ENCODE measurements at places on chromosomes 6 and 20.

- no peak for DNase-seq
Measured at GRCh38 chr6:98808541-98809210, 25.7 kb upstream of the POU3F2 start.

DNA sequence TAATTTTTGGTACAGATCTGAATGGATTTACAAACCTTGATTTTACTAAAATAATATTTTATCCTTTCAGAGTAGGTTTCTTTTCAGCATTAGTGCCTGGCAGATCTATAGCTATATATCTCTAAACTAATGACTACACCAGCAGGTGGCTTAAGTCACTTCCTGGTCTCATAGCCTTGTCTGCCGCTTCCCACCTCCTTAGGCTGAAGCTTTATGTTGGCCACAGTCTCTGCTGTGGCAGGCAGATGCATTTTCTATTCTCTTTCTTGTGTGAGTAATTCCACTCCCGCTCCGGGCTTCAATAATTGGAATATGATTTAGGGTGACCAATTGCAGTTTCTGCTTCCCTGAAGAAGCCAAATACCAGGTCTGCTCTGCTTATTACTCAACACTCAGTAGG is 226.8 kb upstream of the HS3ST5 start:
- DNase-seq, result peak; percentile 51

- no peak for DNase-seq
Measured at GRCh38 chr20:40457404-40457803, 231.6 kb downstream of the MAFB start.

DNA sequence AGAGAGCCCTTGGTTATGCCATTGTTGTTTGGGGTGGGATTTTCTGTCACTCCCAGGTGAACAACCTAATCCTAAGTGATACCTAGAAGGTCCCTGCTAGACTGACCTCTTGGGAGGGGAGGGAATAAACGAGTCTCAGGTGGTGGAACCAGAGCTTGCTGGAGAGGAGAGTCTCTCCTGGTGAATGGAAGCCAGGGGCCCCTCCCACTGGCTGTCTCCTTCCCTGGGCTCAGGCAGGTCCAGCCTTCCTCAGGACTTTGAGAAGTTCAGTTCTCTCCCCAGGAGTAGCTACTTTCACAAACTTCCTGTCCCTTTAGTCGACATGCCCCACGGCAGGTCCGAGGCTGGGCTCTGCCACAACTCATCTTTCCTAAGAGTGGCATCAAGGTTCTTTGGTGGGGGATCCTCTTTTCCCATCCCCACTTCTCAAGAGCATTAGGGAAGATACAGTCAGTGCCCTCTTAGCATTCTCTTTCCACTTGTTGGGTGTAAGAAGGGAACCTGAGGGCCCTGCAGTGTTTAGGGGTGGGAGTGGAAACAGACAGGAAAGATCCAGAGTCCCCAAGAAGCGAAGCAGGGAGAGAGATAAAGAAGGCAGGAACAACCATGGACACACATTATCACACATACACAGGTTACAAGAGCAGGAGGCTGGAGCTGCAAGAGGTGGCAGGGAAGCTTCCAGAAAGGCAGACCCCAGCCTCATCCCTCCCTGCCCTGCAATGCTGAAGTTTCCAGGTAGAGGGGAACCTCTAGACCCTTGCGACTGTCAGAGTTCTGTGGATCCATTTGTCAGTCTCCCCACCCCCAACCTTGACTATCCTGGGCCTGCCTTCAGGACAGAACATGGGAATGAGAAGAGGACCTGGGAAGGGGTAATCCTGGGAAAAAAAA is 900 bp upstream of the GLP1R start:
- no peak for DNase-seq

DNA sequence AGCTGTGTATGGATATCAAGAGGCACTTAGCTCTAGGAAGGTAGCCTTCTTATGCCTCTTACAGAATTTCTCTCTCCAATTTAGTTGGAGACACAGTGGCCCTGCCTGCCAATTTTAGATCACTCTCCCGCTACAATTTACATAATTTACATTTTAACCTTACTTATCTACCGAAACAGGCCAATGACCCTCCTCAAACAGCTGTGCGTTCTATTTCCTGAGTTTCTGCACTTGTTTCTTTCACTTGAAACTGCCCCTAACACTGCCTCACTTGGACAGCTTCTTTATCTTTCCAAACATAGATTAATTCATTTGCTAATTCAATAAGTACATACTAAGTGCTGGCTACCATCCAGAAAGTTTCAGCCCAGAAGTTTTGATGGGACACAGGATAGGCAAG is 52.9 kb upstream of the HDDC2 start:
- no peak for DNase-seq

GRCh38 chr6:140824595-140824994 is 1308.1 kb upstream of the GJE1 start:
- DNase-seq, result no peak

DNA sequence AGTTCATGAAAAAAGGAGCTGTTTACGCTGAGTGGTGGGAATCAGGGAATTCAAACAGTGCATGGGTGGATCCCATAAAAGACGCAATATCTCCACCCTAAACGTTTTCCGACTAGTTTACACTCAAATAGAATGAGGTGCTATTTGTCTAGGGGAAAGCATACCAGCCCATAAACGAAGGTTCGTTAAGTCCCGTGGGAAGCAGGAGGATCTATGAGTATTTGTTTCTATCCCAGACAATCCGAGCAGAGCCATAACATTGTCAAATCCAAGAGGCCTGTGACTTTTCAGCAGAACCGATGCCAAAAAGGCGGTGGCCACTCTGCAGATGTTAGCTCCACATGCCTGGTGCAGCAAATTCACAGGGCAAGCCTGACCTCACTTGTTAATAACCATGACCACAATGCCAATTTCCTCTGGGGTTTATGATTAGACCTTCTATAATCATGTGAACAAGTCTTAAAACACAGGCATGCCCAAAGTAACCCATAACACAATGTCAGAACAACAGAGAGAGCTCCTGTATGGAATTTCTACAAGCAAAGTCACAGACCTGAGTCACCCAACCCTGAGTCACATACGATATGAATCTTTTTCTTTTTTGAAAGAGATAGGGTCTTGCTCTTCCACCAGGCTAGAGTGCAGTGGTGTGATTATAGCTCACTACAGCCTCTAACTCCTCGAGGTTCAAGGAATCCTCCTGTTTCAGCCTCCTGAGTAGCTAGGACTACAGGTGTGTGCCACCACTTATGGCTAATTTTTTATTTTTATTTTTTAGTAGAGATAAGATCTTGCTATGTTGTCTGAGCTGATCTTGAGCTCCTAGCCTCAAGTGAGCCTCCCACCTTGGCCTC is 123.3 kb downstream of the KIF13A start:
- DNase-seq, result peak; percentile 56

DNA sequence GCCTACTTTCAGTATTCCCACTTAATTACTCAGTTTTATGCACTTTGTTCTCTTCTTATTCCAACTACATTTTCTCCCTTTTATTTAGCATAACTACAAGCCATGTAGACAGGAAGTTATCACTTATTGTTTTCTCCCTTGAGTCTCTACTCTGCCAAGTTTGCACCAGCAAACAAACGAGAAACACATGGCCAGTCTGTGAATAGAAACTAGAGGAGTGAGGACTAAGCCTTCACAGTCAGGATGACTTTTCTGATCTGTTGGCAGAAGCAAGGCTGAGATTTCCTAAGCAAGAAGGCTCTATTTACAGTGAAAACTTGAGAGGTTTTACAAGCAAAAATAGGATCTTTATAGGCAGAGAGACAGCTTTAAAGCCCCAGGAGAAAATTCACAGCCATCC is 69.8 kb upstream of the TINAG start:
- DNase-seq, result peak; percentile 43

- no peak for DNase-seq
Measured at GRCh38 chr6:43904311-43905123, 134.5 kb downstream of the VEGFA start.

DNA sequence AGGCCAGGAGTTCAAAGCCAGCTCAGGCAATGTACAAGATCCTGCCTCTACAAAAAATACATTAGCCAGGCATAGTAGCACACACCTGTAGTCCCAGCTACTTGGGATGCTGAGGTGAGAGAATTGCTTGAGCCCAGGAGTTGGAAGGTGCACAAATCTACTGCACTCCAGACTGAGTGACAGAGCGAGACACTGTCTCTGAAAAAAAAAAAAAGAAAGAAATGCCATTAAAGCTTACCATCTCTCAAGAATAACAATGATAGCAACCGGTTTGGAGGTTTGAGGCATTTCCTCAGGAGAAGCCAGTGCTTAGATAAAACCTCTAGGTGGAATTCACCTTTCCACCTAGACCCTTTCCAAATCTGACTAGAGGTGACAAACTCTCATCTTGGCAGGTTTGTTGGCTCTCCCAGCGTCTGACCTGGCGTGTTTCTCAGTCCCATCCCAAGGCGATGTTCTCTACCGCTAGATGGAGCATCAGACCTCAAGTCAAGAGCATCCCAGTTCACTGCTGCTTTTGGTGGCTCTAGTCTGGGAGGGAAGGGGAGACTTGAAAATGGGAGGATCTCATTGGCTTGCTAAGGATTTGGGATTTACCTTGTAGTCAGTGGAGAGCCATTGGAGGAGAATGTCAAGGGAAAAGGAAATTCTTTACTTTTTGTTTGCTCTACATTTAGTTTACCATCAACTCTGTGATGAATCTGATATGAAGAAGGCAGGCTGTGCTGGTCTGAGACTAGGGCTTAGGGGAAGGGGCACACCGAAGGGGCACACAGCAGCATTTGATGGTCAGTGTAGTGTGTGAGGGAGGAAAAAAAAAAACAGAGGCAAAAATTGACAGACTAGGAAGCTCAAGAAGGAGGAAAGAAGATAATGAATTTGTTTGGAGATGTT is 67.9 kb downstream of the NCOA7 start:
- peak; percentile 42 for DNase-seq

DNA sequence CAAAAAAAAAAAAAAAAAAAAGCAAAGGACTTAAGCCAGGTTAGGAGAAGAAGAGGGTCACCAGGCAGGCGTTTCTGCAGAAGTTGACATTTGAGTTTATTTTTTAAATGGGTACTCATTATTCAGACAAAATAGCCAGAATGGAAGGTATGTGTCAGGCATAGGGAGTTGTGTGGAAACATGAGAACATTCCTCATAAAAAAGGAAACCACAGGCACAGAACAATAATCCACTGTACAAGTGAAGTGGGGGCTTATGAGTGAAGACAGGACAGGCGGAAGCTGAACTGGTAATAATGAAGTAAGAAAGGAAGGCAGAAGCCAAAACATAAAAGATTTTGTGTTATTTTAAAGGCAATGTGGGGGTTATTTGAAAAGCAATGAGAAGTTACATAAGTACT is 104.6 kb downstream of the EPB41L2 start:
- no peak for DNase-seq

DNA sequence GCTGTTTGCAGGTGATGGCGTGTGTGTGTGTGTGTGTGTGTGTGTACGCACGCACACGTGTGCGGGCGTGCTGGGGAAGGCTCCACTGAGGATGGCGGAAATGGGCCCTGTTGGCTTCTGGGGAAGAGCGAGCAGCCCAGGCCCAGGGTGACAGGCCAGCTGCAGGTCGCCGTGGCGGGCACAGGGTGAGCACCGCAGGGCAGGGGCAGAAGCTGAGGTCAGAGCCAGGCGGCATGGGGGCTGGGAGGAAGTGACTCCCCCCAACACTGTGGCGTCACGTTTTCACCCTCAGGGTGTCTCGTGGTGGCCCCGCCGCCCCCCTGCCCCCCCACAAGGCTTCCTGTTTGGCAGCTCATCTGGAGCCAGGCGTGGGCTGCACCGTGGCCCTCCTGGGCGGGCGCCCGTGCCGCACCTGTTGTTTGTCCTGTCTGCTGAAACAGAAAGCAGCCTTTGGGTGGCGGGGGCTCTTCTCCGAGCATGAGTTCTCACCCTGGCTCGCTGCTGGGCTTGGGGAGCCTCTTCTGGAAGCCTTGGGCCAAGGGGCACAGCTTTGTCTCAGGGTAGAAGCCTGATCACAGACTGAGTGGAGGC is 7.1 kb downstream of the RBM38 start:
- no peak for DNase-seq

DNA sequence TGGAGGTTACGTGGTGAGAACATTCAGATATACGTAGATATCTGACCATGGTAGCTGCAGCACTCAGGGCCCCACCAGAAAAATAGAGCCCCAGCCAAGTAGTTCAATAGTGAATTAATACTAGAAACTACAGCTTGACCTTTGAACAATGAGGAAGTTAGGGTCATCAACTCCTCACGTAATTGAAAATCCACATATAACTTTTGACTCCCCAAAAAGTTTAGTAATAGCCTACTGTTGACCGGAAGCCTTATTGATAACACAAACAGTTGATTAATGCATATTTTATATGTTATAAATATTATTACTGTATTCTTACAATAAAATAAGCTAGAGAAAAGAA is 117.9 kb downstream of the SNX5 start:
- DNase-seq, result no peak

GRCh38 chr6:107706516-107707115 is 117.5 kb downstream of the SCML4 start:
- DNase-seq, result no peak

DNA sequence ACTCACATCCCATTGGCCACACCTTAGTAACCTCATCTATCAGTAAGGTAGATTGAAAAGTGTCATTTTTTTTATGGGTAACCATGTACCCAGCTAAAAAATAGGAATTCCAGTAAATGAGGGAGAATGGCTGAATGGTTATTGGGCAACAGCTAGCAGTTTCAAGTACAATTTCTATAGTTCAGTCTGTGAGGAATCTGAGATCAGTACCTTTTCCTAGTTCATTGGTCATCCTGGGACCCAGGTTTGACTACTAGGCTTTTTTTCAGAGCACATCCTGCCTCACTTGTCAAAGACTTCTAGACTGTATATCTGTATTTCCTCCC is 28.3 kb downstream of the PHF3 start:
- no peak for DNase-seq

DNA sequence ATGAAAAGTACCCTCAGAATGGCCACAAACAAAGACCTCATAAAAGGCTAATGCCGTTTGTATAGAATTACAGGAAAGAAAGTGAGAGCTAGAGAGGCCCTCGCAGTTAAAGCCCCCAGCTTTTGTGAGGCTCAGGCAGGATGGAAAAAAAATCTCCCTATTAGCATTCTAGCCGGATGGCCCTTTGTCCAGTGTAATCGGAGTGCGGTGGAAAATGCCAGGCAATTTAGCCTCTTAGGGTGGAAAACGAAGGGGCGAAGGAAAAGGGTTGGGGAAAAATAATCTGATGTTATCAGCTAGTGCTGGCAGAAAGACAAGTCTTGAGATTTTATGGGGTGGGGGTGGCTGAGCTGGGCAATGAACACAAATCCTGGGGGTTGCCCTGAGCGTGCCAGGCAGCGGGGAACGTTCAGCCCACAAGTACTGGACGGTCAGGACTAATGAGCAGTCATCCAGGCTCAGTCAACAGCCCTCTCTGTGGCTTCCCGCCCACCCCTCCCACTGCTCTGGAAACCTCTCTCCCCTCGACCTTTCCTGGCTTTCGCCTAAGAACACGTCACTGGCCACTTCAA is 92.4 kb downstream of the PSMG4 start:
- DNase-seq, result no peak

GRCh38 chr6:151763938-151764680 is 43.4 kb upstream of the ESR1 start:
- peak; percentile 75 for DNase-seq

GRCh38 chr20:2108987-2109386 is 7.4 kb downstream of the STK35 start:
- no peak for DNase-seq

- DNase-seq, result no peak
Measured at GRCh38 chr6:65787787-65788186, 80.8 kb upstream of the EYS start.

GRCh38 chr6:17336425-17336824 is 55.3 kb downstream of the RBM24 start:
- DNase-seq, result no peak
